ENCODE measurements at places on chromosomes 7 and 10.

DNA sequence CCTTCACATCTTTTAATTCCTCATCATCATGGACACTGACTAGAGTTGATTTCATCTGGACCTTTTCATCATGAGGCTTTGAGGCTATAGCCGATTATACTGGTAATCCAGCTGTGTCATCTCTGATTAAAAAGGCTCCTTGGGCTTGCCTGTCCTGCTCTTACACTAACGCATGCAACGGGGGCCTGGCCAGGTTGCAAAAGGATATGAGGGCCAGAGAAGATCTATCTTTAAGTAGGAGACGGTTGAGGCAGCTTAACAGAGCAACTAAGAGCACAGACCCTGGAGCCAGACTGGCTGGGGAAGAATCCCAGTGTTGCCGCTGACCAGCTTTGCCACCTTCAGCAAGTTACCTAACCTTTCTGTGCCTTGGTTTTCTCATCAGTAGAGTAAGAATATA is 211.5 kb downstream of the PTEN start:
- DNase-seq = no peak

- DNase-seq = no peak
Observed at GRCh38 chr7:22108151-22108845, 162.6 kb upstream of the CDCA7L start.

- no peak for DNase-seq
Observed at GRCh38 chr7:47291461-47292081, 290.3 kb downstream of the TNS3 start.

GRCh38 chr10:112756235-112756527 is 193.9 kb upstream of the TCF7L2 start:
- no peak for DNase-seq

DNA sequence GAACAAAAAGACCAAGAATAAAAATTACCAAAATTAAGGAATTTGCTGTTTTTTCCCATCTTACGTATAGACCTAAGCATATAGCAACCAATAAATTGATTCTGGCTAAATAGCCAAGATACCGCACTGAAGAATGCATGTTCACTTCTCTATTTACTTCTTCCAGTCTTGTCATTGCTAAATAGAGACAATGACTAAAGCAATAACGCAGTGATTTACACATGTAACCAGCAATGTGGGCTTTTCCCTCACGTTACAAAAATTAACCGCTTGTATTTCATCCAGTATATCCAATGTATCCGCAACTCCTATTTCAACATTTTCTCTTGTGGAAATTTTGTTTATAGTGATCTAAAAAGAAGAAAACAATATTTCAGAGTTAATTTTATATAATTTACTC is 5.6 kb downstream of the TMEM168 start:
- no peak for DNase-seq

DNA sequence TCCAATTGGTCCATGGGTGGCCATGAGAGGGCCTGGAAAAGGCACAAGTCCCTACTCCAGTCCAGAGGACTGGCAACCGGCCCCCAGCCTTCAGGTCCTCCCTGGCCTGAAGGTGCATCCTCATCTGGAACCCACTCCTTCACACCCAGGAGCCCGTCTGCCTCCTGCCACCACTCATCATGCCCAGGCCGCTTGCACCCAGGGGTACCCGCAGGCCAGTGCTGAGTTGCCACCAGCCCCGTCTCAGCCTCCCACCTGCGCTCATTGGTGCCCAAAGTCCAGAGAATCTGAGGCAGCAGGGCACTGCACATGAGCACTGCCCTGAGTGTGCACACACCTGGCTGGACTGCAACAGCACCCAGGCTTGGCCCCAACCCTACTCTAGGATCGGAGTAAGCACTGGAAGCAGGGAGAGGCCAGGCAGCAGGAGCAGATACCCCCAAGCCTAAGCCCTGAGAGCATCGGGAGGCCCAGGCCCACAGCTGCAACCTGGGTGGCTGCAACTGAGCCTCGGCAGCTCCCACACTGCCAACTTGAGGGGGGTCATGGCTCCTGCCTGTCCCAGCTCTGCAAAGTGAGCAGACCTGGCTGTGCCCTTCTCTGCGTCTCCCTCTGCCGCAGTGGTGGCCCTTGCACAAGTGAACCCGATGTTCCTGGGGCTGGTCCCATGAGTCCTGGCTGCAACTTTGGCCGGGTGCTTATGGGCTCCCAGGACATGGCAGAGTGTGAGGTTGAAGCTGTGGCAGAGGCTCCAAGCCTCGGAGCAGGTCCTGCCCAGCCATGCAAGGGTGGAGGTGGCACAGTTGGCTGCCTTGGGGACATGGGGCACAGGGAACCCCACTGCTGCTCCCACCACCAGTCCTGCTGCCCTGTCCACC is 44.3 kb downstream of the TCERG1L start:
- no peak for DNase-seq

- no peak for DNase-seq
Observed at GRCh38 chr10:72122221-72122620, 33.9 kb upstream of the SPOCK2 start.

- DNase-seq = no peak
Observed at GRCh38 chr10:122190176-122190943, 80.7 kb upstream of the BTBD16 start.

GRCh38 chr10:12241810-12242529 is 46.0 kb downstream of the CDC123 start:
- no peak for DNase-seq

- DNase-seq = no peak
Observed at GRCh38 chr10:44065788-44066526, 318.9 kb downstream of the CXCL12 start.

DNA sequence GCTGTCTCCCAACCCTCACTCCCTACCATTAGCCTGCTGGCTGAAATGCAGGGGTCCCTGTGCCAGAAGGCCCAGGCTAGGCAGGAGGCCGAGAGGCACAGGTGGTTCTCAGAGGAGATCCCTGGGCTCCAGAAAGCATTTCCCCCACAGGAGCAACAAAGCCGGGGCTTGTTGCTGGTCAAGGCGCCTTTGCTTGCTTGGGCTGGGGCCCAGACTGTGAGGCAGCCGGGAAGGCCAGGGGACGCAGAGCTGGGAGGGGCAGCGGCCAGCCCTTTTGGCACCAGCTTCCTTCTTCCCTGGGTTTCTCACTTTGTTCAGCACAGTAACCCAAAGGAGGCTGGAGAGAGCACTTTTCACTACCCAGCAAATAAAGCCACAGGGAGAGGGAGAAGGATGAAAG is 48.6 kb downstream of the FBXW4 start:
- DNase-seq = no peak

DNA sequence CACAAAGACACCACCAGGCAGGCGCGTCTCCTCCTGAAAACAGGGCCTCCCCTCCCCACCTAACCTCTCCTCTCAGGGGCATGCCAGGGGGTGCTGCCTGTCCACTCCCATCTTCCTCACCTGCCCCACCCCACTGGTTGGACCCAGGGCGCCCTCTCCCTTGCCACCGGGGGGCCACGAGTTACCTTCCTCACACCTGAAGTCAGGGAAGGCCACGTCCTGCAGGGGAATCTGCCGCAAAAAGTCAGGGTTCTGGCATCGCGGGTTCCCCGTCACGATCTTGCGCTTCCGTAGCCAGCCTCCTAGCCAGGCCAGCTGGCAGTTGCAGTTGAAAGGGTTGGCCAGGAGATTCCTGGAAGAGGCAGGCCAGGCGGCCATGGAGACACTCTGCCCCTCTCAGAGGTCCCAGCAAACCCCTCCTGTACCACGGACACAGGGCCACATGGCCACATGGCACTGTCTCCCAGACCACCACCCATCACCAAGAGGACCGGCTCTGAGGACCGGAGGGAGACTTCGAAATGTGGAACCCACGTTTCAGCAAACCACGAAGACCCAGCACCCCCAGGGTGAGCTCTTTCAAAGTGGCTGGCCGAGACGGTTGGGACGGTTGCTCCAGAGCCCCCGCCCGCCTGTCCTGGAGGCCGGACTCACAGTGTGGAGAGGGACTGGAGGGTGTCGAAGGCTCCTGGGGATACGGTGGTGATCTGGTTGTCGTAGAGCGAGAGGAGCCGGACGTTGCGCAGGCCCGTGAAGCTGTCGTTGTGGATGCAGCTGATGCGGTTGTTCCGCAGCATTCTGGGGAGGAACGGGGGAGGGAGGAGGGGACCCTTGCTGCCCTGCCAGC is 142.8 kb downstream of the SLIT1 start:
- DNase-seq = no peak

- DNase-seq = no peak
Observed at GRCh38 chr10:15483215-15484075, 112.4 kb upstream of the FAM171A1 start.

DNA sequence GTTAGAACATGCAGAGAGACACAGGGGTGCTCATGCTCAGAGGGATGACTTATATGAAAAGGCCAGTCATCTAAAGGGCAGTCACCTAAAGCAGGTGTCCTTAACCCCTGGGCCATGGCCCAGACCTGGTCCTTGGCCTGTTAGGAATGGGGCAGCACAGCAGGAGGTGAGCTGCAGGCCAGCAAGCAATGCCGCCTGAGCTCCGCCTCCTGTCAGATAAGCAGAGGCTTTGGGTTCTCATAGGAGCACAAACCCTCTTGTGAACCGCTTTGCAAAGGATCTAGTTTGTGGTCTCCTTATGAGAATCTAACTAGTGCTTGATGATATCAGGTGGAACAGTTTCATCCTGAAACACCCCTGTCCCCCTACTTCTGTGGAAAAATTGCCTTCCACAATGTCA is 14.5 kb downstream of the ANKRD7 start:
- no peak for DNase-seq

- DNase-seq = no peak
Observed at GRCh38 chr7:137411446-137411845, 67.9 kb upstream of the PTN start.

- no peak for DNase-seq
Observed at GRCh38 chr7:77653572-77653971, 42.7 kb upstream of the RSBN1L start.

GRCh38 chr10:75137533-75138438 is 26.3 kb downstream of the SAMD8 start:
- no peak for DNase-seq

DNA sequence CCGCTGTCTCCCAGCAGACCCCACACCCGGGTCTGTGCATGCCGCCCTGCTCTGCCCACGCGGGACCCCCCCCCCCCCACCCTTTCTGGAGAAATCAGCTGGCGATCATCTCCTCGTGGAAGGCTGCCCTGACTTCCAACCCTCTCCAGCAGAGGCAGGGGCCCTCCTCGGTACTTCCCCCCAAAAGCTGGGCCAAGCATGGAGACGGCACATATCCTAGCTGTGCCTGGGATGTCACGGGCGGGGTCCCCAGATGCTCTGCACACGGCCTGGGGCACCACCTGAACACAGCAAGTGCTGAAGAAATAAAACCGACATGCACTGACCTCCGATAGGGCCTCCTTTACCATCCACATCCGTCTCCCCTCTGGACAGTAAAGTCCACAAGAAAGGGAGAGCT is 96.0 kb downstream of the DIP2C start:
- DNase-seq = no peak

DNA sequence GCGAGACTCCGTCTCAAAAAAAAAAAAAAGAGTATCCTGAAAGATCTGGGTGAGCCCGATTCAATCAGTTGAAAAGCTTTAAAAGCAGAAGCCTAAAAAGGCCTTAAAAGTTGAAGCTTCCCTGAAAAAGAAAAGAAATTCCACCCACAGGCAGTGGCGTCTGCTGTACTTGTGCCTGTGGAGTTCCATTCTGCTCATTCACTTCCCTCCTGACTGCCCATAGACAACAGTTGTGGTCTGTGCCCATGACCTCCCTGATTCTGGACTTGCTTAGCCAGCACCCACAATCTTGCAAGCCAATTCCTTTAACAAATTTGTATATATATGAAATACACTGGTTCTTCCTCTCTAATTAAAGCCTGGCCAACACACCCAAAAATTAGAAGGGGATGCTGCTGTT is 141.7 kb downstream of the DLG5 start:
- no peak for DNase-seq

DNA sequence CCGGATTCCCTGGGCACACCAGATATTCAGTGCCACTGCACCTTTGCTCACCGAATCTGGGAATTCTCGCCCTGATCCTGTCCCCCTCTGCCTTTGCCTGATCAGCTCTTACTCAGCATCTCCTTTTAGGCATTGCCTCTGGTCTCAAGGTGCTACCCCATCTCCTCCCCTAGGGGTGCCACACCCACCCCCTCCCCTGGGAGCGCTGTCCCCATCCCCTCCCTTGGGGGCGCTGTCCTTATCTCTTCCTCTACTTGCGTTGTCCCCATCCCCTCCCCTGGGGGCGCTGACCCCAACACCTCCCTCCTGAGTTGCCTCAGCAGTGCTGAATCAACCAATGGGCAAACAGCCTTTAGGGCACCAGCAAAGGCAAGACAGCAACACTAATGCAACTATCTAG is 686.9 kb upstream of the FOXK1 start:
- DNase-seq = no peak

- DNase-seq = no peak
Observed at GRCh38 chr10:79185796-79186374, 117.1 kb downstream of the ZMIZ1 start.

DNA sequence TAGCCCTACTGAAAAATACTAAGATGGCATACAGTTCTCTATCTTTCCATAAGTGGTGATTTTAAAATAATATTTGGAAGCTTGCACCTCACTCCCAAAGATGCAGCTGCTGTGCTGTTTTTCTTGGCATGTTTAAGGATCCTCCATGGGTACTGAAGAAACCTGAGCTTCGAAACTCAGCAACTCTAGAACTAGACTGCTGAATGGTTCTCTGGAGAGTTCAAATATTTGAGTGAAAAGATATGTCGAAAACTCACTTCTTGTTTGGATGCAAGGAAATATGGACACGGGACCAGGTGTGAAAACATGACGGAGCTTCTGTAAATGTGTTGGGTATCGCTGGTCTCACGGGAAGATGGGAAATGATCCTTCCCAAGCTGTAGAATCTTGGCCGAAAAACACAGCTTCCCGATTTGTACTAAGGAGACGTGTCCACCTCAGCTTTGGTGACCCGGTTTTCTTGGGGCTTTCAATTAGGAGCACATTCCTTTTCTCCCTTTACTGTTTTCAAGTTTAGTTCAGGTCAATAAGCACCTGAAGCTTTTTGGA is 543.8 kb upstream of the NRP1 start:
- DNase-seq = no peak

- no peak for DNase-seq
Observed at GRCh38 chr10:60473557-60473956, 83.9 kb upstream of the ANK3 start.

DNA sequence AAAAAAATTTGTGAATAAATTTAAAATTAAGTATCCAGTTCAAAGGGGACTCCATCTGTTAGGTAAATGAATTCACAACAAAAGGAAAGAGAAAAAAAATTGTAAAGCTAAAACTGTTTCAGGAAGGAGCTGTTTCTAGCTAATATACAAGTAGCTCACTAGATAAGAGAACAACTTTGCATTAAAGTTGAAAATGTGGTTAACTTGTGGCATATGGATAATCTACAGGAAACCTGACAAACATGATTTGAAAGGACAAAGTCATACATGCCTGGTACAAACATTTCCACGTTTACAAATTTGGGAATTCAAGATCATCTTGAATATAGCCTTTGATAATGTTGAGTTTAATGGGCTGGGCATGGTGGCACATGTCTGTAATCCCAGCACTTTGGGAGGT is 8.9 kb downstream of the NT5C3A start:
- no peak for DNase-seq

DNA sequence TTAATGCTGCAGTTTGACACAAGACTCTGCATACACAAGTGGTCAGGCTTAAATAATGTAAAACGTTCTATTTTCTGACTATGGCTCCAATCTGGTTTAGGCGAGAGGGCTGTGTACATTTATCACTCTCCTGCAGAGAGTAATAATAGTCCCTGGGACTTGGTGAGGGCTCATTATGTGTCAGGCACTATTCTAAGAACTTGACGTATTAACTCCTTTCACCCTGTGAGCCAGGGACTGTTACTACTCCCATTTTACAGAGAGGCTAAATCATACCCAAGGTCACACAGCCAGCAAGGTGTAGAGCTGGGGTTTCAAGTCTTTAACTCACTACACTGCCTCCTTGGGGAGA is 187.2 kb upstream of the LYZL2 start:
- DNase-seq = no peak

GRCh38 chr10:74289188-74289587 is 138.2 kb downstream of the ADK start:
- DNase-seq = no peak
